ENCODE measurements at places on chromosomes 2 and 18. TPM values are rescaled to one million over a fixed set of nuclear protein-coding genes. Genes with fewer than 3 reads are reported as not detected.

Gene RAPH1
- 0.16 TPM for total RNA-seq

Gene TEX44
- total RNA-seq: not detected

Gene IL1RL2
- not detected for total RNA-seq

Gene CACNB4
- 0.14 TPM for total RNA-seq
